ENCODE measurements at places on chromosomes 4 and X.

DNA sequence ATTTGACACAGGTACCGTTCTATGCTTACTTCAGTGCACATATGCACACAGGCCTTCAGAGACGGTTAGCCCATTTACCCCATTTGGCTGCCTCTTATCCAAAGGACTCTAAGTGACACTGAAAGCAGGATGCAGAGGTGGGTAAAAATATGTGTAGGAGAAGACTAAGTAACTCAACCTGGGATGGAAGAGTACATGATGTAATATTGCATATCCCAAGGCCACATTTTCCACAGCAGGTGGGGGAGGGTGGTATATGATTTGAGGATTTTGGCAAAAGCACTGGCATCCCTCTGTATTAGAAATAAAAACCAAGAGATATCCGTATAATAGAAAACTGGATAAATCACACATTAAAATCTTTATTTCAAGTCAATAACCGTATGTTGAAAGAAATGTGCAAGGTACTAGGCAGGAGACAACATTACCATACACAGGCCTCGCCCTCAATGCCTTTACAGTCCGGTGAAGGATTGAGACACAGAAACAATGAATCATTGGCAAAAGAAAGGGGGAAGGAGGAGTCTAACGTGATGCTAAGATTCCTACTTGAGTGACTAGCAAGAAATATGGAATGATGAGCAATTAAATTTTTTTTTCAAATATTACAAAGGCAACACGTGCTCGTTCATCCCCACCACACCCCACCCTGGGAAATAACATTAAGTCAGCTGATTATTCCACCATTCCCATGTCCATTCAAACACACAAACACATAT lies 161.0 kb upstream of the RASGEF1B start:
- no peak for DNase-seq

DNA sequence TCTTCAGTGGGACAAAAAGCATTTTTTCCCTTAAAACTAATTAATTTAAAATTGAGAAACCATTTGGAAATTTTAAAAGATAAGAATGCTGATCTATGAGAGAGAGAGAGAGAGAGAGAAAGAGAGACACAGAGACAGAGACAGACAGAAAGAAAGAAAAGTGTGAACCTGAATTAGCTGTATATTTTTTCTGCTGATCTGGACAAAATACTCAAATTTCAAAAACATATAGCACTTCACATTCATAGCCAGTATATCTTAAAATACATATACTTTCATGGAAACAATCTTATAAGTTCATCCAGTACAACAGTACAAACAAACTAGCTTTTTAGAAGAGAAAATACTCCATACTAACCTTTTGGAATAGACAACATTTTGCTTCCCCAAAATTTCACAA lies 18.4 kb downstream of the ENOX2 start:
- no peak for DNase-seq

DNA sequence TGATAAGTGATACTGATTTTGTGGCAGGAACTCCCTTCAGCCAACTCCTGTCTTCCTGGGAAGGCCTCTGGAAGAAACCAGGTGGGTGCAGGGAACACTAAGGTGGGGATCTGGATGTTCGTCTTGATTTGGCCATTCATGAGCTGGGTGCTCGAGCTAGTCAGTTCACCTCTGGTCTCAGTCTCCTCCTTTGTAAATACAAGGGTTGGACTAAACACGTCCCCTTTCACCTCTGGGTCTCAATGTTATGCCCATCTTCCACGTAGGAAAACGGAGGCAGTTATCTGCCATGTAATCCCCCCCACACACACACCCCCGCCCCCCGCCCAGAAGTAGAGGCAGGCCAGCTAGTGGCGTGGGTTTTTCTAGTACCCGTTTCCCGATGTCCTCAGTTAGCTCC lies 4.1 kb upstream of the RS1 start:
- DNase-seq, result no peak

GRCh38 chr4:185394568-185395237 lies 1.0 kb downstream of the LRP2BP start:
- peak; percentile 35 for DNase-seq

DNA sequence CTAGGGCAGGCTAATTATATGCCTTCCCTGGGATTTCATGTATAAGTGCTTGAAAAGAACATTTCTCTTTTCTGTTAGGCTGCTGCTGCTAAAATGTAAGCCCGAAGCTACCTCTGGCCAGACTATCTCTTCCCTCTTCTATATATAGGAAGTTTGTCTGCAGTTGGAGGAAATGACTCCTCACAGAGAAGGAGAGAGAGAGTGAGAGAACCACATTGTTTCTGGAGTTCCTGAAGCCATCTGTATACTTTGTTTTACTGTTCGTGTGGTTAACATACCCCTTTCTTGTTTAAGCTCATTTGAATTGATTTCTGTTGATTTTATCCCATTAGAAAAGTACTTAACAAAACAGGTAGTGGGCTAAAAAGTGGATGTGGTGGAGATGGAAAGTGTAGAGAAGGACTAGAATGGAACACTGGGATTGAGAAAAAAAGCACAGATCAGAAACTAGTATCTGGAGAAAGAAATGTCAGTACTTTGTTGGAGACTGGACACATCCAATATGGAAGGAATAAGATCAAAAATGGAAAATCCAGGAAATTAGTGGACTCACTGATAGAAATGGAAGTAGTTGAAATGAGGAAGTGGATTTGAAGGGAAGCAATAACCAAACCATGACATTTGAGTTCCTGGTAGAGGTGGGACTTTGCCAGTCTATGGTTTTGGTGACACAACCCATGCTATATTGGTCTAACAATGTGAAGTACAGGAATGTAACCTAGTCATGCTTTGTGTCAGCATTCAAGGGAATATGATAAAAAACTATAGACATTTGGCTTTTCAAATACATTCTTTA lies 112.6 kb downstream of the TMA16 start:
- no peak for DNase-seq

DNA sequence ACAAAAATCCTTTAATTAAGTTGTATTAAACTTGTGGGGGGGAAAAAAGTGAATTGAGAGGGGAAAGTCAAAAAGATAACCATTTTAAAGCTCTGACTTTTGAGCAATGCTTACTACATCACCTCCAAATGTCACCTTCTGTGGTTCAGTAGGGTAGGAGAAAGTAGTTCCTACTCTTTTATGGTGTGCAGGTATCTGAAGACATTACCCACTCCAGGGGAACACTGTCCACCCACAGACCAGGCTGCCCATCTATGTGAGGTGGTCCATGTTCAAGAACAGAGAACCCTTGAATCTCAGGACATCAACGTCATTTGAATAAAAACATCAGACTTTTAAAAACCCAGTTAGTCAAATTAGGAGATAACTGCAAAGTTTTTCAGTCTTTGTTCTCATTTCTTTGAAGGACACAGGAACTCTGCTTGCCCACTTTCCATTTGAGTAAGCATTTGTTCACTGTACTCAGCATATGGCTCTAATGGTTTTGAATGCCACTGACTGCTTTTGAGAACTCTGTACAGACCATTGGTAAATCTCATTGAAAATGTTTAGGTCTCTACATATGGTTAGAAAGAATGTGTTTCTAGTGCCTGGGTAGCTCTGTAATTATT lies 18.4 kb downstream of the NMU start:
- no peak for DNase-seq

Measured in HFFc6 (cell line).